Retina (tissue), 1 donor: ENCODE measurements at places on chromosomes 2 and 18.

DNA sequence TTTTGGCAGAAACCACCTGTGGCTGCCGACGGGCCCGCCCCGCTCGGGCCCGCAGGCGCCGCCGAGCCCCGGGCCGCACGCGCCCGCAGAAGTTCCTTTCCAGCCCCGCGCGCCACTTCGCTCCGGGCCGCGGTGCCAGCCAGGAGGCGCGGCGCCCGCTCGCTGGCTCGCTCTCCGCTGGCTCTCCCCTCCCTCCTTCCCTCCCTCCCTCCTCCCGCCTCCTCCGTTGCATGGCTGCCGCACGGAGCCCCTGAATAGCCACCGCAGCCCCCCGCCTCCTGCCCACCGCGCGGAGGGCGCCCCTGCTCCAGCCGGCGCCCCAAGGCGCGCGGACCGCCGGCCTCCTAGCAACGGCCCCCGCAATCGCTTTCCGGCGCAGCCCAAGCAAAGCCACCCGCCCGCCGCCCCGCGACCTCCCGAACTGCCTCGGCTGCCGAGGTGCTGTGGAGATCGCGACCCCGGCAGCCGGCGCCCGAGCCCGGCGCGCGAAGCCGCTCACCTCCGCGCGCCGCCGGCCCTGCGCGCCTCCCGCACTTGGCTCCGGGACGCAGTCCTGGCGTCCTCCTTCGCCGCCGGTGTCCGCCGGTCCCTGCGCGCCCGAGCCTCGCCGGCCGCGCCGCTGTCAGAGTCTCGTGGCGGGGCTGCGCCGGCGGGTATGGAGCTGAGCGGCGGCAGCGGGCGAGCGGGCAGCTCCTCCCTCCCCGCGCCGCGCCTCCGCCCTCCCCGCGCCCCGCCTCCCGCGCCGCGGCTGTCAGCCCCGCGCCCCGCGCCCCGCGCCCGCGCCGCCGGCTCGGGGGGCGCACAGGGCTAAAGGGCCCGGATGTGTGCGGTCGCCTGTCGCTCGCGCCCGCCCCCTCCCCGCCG lies at the start of gene ZBTB7C:
ZBTB7C (minus strand) TSS at position 657 of the 864 bp plus-strand sequence.
- peak; percentile 54 for DNase-seq

DNA sequence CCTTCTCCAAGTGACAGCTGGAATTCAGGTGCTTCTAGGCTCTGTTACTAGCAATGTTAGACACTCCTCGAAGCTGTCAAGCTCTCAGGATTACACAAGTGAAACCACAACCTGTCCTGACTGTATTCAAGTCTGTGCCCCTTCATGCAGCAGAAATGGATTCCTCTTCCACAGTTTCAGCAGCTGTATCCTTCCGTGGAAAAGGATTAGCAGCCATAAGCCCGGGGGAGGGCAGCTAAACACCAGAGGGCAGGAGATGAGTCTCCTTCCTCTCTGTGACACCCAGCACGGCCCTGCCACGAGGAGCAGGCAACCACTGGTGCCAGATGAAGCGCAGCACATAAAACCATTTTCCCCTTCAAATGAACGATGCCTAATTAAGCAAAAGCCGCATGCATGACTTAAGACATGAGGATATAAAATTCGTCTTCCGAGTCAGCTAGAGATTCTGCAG lies 1.2 kb downstream of the ST3GAL5 start:
- peak; percentile 75 for DNase-seq

- no peak for DNase-seq
Observed at GRCh38 chr2:189016311-189016861, 42.2 kb downstream of the COL3A1 start.

DNA sequence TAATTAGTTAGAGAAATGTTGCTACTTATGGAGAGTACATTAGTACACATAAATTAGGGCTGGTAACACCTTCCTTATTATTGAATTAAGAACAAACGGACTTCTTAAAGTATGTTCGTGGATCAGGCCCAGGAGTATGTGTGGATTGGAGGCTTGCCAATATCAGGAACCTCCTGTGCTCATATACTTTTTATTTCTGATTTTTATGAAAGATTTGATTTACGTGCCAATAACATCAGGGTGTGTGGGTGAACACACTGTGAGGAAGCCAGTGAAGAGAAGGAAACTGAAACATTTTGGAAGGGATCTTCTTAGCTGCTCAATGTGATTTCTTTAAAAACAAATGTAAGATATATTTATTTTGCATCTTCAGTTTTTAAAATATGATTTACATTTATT lies 113.0 kb downstream of the EFEMP1 start:
- no peak for DNase-seq

DNA sequence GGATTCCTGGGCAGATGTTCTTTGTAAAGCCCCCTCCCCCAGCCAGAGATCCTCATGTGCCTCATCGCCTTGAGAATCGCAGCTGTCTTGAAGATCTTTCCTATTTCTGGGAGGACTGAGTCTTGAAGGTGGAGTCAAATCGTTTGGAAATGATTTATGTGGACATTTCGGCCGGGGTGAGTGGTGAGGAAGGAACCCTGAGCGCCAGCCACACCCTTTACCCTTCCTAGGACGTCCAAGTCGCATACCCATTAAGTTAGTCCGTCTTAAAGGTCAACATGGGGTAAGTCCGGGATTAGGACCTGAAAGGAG lies 84.9 kb upstream of the ZCCHC2 start:
- DNase-seq, result no peak

DNA sequence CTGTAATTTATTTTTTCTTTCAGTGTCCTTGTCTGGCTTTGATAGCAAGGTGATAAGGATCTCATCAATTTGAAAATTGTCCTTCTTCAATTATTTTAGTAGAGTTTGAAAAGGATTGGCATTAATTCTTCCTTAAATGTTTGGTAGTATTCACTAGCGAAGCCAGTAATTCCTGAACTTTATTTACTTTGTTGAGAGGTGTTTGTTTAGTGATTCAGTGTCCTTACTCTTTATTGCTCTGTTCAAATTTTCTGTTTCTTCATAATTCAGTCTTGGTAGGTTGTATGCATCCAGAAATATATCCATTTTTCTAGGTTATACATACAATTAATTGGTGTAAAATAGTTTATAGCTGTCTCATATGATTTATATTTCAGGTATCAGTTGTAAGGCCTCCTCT lies 676.7 kb upstream of the POU3F3 start:
- no peak for DNase-seq

- DNase-seq, result peak; percentile 92
Observed at GRCh38 chr2:163735685-163736432, at the start of gene FIGN. Gene FIGN, minus strand, starts transcription at chr2:163736008. Its CDS starts 1,081 bp downstream, at chr2:163734927.

DNA sequence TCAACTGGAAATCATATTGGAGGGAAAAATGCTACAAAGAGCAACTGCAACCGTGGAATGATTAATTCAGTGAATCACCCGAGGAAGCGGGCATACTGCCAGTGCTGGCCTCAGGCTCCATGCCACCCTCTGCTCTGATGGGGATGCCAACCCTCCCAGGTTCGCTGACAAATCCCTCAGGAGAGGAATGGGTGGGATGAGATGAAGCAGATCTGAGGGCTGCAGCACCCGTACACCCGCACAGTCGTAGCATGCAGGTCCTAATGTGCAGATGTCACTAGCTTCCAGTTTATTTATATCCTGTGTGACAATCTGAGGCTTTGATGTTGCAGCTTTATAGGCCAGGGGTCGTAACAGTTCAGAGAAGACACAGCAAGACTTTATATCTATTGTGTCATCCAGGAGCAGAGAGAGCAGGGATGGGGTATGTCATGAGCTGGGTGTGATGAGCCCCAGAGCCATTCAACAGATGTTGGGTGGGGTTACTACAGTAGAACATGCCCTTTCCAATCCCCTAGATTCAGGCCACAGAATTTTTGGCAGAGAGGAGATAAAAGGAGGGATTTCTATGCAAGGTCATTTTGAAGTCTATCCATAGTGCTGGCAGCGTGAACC lies 44.6 kb downstream of the DPP4 start:
- no peak for DNase-seq

DNA sequence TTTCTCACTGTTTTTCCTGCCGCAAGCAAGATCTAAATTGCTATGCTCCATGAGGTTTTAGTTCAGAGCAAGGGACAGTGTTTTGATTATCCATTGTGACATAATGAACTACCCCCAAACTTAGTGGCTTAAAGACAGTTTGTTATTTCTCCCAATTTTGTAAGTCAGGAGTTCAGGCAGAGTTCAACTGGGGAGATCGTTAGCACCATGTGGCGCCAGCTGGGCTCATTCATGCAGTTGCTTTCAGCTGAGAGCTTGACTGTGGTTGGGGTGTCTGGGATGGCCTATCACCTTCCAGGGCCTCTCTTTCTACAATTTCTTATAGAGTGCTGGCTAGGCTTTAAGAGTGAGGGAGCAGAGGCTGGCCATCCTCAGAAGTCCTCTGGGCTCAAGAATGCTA lies 382.9 kb upstream of the CELF4 start:
- no peak for DNase-seq

- DNase-seq, result no peak
Observed at GRCh38 chr18:10332452-10332851, 122.0 kb upstream of the APCDD1 start.

DNA sequence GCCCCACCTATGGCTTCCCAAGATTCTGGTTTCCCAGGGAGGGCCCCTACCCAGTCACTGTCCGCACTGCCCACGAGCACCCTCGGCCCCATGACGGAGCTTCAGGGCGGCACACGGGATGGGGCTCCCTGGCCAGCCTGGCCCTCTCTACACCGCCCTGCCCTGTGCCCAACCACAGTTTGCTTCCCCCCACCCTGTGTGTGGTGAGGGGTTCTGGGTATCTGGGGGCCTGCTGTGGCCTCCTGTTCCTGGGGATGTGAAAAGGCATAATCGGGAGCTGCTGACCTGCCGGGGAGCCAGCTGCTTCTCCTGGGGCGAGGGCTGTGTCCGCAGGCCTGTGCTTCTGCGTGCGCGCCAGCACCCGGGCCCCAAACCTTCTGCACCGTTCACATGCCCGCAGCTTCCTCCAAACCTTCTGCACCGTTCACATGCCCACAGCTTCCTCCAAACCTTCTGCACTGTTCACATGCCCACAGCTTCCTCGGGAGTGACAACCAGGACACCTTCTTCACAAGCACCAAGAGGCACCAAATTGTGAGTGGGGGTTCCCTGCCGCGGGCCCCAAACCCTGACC lies 12.4 kb downstream of the ANO7 start:
- DNase-seq, result no peak

- no peak for DNase-seq
Observed at GRCh38 chr2:68482296-68482820, 15.0 kb downstream of the APLF start.

DNA sequence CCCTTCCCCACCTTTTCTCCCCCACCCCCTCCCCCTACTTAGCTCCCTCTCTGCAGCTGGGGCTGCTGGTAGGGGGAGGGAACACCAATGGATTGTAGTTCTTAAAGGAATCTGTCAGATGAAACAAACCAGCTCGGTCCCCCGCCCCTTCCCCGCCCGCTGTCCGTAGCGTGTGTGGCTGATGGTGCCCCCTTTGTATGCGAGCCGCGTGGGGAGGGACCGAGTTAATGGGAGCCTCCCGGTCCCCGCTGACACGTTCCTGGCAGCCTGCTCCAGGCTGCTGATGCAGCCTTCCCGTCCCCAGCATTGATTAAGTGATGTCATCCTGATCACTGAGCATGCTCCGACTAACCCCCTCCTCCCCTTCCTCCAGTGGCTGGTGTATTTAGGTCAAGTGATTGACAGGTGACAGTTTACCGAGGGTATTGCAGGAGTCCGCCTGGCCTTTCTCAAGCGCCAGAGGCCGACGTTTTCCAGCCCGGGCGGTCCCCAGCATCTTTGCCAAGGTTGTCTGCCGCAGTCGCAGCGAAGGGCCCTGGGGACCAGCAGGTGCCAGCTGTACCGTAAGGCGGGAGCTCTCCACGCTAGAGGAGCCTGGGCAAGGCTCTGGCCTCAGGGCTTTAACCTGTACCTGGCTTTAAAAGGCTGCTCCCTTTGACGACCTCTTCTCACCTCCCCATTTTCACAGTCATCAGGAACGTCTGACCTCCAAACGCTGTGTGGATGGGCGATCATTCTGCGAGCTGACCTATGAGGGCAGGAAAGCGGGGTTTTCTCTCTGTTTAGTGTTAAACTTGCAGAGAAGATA lies 1.8 kb downstream of the KIF5C start:
- DNase-seq, result peak; percentile 93

- DNase-seq, result no peak
Observed at GRCh38 chr2:46774499-46775228, 140.9 kb downstream of the MCFD2 start.

DNA sequence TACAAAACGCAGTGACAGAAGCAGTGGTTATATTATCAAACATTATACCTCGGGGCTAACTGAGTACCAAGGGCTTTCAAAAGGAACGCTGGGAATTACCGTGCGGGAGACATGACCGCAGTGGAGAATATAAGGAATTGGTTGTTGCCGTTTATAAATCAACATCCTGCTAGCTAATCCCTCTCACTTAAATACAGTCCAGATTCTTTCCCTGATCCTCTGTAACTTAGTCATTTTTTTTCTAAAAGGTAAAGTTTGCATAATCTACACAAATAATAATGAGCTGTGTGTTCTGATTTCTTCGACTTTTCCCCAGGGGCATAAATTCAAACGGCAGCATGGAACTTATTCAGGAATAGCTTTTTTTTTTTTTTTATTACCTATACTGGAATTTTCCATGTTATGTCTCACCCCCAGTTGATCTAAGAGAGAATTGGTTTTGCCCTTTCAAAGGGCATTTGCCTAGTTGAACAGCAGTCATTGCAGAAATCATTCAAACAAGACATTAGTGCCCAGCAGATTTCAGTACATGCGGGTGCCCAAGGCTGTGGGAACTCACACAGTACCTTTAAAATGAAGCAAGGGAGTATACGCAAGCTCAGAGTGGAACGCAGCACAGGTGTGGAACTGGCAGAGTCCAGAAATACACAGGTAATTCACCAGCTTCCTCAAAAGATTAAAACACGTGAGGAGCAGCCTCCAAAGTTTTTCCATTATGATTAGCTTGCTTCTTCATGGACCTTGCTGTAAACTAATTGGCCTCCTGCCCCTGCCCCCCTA lies 63.9 kb downstream of the SMIM21 start:
- DNase-seq, result no peak

DNA sequence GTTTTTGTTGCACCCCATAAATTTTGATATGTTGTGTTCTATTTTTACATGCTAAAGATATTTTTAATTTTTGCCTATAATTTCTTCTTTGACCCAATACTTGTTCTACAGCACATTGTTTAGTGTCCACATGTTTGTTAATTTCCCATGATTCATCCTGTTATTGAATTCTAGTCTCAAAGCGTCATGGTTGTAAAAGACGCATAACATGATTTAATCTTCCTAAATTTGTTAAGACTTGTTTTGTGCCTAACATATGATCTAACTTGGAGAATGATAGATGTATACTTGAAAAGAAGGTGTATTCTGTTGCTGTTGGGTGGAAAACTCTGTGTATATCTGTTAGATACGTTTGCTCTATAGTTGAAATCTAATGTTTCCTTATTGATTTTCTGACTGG lies 27.1 kb upstream of the SULT1C3 start:
- DNase-seq, result no peak

- no peak for DNase-seq
Observed at GRCh38 chr2:22037274-22037673, 913.5 kb downstream of the TDRD15 start.

- DNase-seq, result no peak
Observed at GRCh38 chr2:1599301-1600085, 144.8 kb downstream of the PXDN start.

GRCh38 chr2:214103276-214104001 lies 307.4 kb upstream of the VWC2L start:
- DNase-seq, result no peak

GRCh38 chr2:27537287-27537686 lies 40.6 kb downstream of the GCKR start:
- DNase-seq, result no peak

GRCh38 chr2:33763671-33764310 lies 164.7 kb upstream of the FAM98A start:
- no peak for DNase-seq
